Effector CD4-positive, alpha-beta T cell (primary cell): ENCODE measurements at places on chromosomes 5 and 9.

- DNase-seq: no peak
Observed at GRCh38 chr9:115350548-115350947, 232.6 kb upstream of the TNC start.

- DNase-seq: no peak
Observed at GRCh38 chr5:148312153-148312552, at the start of gene SPINK7. SPINK7 (plus strand) TSS chr5:148312423; CDS start chr5:148312484, 61 bp downstream.

DNA sequence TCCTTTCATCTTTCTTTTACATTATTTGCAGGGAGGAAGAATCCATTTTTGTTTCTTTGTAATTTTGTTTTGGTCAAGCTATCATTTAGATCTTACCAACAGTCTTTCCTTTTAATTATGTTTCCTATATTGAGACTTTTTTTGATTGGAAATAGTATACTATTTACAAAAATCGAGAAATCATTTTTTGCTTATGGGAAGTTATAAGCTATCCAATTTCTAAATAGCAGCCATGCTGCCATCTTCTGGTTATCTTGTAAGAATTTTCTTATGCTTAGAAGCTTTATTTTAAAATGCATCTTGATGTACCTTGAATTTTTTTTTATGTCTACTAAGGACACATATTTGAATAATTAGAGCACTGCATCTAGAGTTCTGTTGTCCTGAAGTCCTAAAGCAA, 821.2 kb downstream of the PTPRD start:
- DNase-seq: no peak

- DNase-seq: no peak
Observed at GRCh38 chr5:60613826-60614225, 86.1 kb downstream of the DEPDC1B start.

GRCh38 chr9:37034938-37035647, 1.0 kb upstream of the PAX5 start:
- no peak for DNase-seq
